Activated CD4-positive, alpha-beta T cell treated with anti-CD3 and anti-CD28 coated beads, Interleukin-2, amount 50 U/mL, for 48 hours (primary cell): ENCODE measurements at places on chromosomes 13 and 19.

- no peak for DNase-seq
Observed at GRCh38 chr13:98083507-98083906, 59.4 kb upstream of the FARP1 start.

- peak; percentile 46 for DNase-seq
Observed at GRCh38 chr19:4014541-4015491, 7.3 kb downstream of the PIAS4 start.

DNA sequence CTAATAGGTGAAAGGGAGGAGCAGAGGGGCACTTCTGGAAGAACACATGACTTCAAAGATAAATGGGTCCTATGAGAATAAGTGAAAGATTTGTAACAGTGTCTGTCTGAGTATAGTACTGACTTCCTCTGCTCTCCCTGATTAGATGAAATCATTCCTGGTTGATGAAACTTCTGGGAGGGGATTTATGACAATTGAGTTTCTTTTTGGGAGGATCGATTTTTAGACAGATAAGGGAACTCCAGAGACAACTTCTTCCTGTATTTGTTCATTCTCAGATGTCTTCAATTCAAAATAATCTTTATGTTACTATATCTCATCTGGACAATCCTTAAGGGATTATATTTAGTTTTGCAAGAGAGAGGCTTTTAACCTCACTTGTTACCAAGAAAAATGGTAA is 20.0 kb downstream of the SETDB2 start:
- no peak for DNase-seq

DNA sequence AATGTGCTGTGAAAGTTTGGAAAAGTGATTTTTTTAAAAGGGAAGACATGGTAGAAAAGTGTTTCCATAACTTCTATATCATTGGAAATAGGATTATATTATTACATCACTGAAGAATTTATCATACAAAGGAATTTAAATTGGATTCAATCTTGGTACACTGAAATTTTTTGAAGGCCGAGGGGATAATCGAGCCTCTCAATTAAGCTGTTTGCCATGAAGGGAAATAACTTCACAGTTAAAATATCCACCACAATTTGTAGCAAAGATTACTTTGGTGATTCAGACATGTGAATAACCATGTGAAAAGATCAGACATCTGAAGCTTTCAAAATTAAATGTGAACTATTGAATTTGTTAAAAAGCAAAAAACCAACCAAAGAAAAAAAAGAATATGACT is 215.3 kb downstream of the KLF5 start:
- DNase-seq: no peak
